ENCODE measurements at places on chromosomes 13 and 19.
A peak's percentile ranks its signal among the peaks of the same experiment; 100 is the strongest.

DNA sequence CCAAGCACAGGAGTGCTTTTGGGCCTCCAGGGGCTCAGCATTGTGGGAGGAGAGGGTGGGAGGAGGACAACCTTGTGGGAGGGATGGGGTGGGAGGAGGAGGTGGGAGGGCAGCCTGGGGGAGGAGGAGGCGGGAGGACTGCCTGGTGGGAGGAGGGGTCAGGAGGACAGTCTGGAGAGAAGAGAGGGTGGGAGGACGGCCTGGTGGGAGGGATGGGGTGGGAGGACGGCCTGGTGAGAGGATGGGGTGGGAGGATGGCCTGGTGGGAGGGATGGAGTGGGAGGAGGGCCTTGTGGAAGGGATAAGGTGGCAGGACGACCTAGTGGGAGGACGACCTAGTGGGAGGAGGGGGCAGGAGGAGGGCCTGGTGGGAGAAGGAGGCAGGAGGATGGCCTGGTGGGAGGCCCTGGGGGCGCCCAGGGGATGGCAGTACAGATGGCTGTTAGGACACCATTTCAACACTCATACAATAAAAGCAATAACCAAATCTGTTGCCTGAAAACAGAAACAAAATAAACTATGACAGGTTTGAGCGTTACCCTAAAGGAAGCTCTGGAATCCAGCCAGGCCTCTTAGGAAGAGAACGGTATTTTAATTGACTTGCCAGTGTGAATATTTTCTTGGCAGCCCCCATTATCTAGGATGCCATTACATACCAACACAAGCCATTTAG lies 63.7 kb downstream of the CRYL1 start:
- no peak for DNase-seq

DNA sequence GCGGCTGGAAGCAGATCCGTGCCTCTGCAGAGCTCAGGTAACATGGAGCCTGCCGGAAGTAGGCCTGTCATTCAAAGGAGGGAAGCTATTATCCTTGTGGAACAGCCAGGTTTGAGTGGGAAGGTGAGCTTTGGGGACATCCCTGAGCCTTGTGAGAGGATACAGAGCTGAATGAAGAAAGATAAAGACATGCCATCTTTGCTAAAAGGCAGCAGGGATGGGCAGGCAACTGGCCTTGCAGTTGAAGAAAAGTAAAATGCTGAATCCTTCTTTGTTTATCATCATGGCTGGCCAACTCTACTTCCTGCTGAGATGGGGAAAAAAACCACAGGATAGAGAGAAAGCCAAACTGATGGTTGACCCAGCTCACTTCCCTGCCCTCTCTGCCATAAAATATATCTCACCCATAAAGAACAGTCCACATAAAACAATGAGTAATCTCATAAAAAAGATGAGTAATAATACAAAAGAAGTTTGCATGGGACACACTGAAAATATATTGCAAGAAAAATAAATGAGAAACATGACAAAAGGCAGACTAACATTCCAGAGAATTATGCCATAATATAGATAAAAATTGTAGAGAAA lies 226.3 kb downstream of the DLEU7 start:
- DNase-seq, result no peak

DNA sequence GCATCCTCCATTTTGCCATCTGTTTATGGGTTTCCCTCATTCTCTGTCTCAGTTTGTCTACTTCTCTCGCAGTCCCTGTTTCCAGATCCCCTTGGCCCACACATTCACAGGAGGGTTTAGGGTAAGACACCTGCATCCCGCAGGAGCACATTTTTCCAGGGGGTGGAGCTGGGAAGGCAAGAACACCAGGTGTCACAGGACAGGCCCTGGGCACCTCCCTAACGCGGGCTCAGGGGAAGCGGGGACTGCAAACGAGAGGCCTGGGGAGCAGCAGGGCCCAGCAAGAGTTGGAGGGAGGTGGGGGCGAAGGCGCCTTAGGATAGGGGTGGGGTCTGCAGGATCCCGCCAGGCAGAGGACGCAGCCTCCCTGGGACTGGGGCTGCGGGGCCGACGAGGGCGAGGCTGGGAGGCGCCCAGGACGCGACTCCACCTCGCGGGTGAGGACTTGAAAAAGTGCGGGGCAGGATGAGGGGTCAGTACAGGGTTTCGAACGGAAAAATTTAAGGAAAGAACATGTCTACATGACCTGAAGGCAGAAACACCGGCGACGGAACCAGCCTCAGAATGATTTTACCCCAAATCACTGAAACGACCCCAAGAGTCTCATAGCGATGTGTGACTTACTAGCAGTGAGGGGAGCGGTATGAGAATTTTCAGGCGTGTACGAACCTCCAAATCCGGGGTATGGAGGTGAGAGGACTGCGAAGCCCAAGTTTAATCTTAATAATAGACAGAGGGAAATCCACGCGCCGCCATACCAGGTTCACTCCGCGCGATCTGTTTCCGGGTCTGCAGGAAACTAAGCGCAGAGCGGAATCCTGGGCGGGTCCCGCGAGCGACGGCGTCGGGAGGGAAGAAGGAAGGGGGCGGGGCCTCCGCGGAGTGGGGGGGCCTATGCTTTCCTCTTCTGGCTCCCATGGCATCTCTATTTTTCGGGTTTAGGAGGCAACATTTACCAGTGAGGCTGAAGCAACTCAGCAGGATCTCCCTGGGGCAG lies 7.1 kb upstream of the ERVV-2 start:
- DNase-seq, result no peak

GRCh38 chr13:76890021-76890420 lies 3.8 kb upstream of the KCTD12 start:
- DNase-seq, result no peak

DNA sequence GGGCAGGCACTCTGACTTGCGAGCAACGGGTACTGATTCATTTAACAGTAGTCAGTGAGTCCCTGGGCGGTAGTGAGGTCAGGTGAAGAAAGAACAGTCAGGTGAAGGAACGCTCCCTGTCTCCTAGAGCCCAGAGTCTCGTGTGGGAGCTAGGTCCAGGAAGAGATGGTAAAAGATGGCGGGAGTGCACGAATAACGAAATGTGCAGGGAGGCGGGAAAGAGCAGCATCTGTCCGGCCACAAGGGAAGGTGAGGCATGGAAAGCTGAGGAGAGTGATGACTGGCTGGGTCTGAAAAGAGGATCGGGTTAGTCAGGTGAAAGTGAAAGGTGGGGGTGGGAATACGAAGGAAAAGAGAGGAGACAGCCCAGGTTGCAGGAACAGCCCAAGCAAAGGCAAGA lies 63.9 kb upstream of the SLC15A1 start:
- DNase-seq, result no peak

DNA sequence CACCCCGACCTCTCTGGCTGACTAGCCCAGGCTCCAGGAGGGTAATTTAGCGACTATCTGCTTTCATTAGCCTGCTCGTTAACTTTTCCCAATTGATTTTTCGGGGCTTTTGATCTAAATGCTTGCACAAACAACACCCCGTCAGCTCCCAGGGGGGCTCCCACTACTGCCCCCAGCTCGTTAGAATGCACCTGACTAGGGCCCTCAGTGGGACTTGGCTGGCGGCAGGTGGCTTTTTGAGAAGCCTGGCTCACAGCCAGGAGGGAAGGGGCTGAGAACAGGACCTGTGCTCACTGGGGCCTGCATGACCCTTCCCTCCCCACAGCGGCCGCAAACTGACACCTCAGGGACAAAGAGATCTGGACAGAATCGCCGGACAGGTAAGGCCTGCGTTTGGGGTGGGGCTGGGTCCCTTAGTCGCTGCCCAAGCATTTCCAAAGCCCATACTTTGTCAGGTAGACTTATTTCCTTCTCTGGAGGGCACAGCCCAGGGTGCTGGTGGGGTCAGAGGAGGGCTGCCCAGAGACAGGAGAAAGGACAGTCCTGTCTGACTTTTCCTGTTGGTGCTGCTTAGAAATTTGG lies 7.6 kb upstream of the CD79A start:
- no peak for DNase-seq

- no peak for DNase-seq
These were observed 4.6 kb downstream of the DAPK3 start for GRCh38 chr19:3966051-3967017.

DNA sequence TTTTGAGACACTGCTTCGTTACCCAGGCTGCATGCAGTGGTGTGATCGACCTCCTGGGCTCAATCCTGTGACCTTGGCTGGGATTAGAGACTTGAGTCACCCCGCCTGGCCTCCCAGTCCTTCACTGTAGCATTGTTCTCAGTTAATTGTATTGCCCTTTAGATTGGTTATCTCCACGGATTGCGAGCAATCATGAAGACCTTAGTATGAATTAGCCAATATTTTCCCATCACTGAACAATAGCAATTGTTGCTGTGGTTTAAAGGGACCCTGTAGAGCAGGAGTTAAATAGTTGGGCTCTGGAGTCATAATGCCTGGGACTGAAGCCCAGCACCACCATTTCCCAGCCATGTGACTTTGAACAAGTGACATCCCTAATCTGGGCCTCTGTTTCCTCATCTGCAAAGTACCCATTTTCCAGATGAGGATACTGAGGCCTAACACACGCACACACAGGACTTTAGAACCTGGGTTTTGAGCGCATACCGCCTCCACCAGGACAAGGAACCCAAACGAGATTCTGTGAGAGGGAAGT lies 8.4 kb downstream of the PPP1R14A start:
- no peak for DNase-seq

GRCh38 chr19:40149501-40149900 lies 41.7 kb upstream of the MAP3K10 start:
- no peak for DNase-seq

DNA sequence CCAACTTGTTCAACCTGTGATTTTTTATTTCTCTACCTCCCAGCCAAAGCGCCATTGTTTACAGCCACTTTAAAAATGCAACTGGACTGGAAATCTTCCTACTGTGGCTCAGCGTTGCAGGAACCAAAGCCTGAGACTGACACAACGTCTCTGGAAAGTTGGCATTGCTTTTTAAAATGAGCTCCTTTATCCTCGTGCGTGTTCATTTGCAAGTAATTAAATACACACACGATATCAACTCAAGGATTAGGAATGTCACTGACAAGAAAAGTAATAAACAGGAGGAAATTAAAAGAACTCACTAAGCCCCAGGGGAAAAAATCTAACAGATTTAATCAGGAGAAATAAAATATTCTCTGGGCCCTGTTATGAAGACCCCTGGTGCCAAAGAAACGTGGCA lies 184.6 kb upstream of the IRS2 start:
- DNase-seq, result no peak

DNA sequence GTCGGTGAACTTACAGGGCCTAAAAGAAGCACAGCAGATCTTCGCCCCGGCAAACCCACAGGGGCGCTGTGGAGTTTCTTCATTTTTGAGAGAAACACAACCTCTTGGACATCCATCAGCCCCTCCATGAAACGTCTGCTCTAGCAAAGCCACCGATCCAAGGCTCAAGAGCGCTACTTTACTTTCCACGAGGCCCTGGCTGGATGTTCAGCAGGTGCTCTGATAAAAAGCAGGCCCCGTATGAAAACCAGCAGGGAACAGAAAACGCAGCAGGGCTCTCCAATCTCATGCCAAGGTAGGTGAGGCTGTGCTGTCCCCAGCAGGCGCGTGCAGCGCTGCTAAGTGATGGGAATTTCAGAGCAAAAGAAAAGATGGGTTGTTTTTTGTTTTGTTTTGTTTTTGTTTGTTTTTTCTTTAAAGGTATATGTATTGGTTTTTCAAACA lies 86.7 kb downstream of the IRS2 start:
- DNase-seq, result no peak

DNA sequence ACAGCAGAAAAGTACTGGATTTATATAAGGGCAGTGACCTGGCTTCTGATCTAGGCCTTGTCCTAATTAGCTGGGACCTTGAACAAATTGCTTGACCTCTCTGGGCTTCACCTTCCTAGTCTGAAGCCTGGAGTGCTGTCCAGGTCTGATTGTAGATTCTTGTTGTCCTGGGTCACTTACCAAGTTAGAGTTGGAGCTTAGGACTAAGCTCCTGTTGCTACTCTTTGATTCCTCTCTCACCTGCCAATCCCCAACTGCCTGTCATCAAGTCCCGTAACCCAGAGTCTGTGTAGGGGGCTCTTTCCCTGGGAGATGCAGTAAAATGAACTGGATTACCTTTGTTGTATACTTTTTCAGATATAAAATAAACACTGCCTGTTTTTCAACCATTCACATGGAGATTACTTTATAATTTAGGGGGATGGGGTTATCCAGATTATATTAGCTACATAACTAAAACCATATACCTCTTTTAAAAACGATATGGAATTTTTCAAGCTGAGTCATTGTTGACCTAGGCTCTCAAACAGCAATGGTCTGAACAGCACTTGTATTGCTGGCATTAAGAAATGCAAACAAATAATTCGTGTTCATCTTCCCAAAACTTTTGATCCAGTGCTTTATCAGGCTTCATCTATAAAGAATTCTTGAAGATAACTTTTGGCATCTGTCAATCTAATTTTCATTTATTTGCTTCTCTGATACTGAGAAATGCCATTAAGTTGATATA lies 5.8 kb downstream of the ARHGAP35 start:
- DNase-seq, result no peak

DNA sequence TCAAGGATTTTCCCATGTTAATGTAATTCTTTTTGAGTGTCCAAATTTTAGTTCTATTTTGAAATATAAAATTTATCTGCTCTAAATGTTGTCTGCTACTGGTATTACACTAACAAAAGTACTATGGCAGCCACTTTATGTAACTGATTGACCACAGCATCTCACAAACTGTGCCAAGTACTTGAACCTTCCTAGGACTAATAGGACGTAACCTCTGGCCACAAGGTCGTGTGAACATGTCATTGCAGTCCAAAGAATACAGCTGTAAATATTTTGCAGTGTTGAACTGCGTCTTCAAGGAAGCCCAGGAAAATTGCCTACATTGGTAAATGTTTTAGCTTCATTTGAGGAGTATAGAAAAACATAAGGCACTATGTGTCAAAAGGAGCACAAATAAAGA lies 1.9 kb downstream of the KCTD4 start:
- no peak for DNase-seq

- peak; percentile 91 for DNase-seq
These were observed 53.6 kb upstream of the ZNF254 start for GRCh38 chr19:24033301-24033962.

DNA sequence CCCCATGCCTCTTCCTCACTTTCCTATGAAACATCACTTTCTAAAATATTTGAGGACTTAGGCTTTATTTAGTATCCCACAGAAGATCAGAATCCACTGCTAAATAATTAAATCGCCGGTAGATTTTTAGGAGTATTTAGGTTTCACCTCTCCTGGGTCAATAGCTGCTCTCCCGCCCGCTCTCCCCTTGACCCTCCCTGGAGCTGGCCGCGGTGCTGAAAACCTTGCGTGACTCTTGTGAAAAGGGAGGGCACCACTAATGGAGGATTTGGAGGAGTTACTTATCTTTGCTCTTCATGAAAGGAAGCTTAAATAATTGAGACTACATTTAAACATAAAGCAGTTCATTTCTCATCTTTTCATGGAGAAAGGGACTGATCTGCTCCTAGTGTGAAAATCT lies 14.1 kb downstream of the POU4F1 start:
- no peak for DNase-seq

DNA sequence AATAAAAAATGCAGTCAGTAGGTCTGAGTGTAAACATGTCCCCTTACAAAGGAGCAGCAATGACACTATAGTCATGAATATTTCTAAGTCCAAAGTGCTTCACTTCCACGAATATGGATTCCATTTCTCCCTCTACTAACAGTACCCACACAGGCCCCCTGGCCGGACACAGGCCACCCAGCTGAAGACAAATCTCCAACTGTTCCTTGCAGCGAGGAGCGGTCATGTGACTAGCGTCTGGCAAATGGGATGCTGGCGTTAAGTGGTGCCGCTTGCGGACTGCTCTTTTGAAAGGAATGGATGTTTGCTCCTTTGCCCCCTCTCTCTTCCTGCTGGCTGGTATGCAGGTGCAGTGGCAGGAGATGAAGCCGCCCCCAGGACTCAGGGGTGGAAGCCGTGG lies 16.2 kb downstream of the PPP1R12C start:
- DNase-seq, result no peak

- DNase-seq, result no peak
These were observed 1707.9 kb upstream of the PRR20A start for GRCh38 chr13:55432814-55433213.

- no peak for DNase-seq
These were observed 184.2 kb downstream of the MAB21L1 start for GRCh38 chr13:35292329-35292728.

Data from inflammatory macrophage (primary cell).